ENCODE measurements at places on chromosomes 12 and 14.

DNA sequence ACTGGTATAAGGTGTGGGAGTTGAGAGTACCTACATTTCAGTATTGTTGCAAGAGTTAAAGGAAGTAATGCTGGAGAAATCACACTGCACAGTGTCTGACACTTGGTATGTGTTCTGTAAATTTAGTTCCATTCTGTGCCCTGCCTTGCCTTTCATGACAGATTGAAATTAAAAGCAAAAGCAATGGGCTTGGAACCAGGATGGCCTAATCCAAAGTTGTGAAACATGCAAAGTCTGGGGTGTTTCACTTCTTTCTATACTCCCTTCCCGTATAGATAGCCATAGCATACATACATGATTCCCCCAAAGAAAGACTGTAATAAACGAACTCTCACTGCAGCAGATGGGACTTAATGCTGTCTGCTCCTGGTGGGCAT lies 281.1 kb downstream of the NRXN3 start:
- no peak for DNase-seq

DNA sequence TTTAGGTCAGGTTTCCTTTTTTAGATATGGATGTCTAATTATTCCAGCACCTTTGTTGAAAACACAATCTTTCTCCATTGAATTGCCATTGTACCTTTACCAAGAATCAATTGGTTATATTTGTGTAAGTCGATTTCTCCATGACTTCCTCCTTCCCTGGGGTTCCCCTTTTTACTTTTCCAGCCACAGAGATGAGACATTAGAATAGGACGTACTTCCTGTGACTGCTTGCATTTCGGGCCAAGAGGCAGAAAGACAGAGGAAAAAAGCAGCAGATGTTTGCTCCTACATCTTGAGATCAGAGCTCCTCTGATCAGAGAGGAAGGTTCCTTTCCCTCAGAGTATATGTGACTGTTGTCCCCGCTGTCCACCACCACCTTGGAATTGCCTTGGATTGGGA lies 453.7 kb upstream of the RGS6 start:
- no peak for DNase-seq

DNA sequence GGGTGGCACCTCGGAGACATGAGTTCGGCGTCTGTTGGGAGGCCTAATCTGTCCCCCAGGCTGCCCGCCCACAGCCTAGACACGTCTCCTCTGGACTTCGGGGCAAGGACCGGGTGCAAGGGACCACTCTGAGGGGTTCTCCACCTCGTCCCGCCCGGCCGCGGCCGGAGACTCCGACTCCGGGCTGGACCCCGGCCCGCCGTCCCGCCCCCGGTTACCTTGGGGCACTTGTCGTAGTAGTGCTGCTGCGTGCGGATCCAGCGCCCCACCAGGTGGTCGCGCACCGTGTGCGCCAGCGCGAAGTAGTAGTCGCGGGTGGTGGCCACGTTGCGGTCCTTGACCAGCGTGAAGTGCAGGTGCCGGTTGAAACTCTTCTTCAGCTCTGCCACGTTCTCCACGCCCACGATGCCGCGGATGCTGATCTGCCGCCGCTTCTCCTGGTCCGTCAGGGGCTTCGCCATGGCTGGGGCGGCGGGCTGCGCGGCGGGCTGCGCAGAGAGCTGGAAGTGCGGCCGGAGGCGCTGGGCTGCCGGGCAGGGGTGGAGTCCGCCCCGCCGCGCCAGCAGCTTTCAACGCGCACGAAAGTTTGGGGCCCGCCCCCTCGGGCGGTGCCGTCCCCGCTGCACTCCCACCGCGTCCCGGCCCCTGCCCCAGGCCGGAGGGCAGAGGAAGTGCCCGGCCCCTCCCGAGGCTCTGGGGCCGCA lies at the start of gene PYGL:
Gene PYGL (minus strand): TSS at position 541 of the 704 bp plus-strand sequence. CDS start 80 bp downstream, at position 461.
- DNase-seq: peak; percentile 65

GRCh38 chr12:19431407-19432308 lies 7.6 kb upstream of the AEBP2 start:
- peak; percentile 28 for DNase-seq

DNA sequence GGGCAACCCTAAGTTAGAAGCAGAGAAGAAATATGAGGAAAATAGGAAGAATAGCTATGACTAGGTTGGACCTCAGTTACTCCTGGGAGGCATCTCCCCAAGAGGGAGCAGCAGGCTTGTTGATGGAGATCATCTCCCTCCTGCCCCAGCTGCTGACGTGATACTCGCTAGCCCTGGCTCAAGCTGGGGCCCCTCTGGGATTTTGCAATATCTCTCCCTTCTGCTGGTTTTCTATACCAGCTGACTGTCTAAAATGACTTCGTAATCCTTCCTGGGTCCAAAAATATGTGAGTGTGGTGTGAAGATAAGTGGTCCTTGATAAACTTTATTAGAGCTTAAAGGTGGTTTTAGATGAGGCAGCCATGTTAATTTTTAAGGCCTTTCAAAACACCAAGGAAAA lies 4.5 kb upstream of the HECTD4 start:
- no peak for DNase-seq

DNA sequence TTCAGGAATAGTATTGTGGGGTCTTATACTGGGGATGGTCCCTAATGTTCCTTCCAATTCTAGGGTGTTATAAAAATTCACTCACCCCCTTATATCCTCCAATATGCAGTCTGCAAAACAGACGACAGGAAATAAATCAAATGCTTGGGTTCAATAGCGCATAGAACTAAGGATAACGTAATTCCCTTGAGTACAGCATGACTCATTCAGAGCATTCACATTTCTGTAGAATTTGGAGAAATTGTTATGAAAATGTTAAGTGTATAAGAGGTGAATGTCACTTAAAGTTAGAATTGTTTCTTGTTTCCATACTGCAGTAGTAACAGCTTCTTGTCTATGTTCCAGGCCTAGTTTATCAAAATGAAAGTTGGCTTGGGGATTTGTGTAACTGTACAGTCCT lies 271.4 kb downstream of the RPS29 start:
- no peak for DNase-seq

DNA sequence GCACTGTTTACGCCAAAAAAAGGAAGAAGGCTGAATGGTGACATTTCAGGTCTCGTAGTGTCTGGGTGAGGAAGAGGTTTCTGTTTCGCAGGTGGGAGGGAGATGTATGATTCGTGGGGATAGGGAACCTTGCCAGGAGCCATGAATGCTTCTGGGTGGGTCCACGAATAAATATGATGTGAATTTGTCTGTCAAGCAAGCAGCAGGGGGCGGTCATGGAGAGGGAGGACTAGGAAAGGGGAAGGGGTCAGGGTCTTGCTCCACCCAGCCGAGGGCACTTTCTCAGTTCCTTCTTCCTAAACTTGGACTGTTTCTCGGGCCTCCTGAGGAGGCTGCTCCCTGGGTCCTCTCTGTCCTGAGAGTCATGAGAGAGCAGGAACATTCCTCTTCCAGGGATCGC lies 72.5 kb downstream of the LGMN start:
- no peak for DNase-seq

GRCh38 chr14:72715215-72715849 lies 178.6 kb downstream of the DPF3 start:
- DNase-seq: no peak

DNA sequence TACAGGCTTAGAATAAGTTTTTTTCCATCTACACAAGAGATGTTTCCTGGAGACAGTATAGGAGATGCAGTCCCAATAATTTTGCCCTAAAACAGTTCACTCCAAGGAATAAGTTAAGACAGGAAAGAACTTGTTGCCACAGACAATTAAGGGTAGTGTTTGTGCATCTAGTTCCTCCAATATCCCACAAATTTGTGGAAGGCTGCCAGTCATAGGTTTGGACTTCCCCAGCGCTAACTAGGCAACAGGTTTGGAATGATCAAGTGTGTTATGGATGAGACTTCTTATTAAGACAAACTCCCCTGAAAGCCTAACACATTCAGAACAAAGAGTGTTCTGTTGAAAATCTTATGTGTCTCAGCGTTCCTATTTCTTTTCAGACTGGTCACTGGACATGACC lies 611.0 kb downstream of the CCER1 start:
- DNase-seq: no peak

DNA sequence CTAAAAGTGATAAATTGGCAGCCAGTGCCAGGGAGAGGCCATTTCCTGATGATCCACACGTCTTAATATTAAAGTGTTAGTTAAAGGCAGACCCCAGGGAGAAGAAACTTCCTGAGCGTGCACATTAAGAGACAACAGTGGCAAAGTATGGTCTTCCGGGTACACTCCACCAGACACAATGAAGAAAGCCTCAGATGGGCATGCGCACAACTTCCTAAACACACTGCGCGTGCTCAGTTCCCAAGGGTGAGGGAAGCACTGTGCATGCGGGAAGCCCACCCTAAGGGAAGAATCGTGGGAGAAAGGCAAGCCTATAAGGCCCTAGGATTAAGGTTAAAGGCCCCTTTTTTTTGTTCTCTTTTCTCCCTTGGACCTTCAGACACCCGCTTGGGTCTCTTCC lies 140.7 kb upstream of the CDKN3 start:
- DNase-seq: no peak
